Fibroblast of the aortic adventitia (primary cell): ENCODE measurements at places on chromosomes 6 and 20. TPM values are rescaled to one million over a fixed set of nuclear protein-coding genes. Genes with fewer than 3 reads are reported as not detected.

TTK gene
- 0.90 and 35.9 TPM in 2 replicates for total RNA-seq

MYBL2 gene
- total RNA-seq = 1.6 and 17.8 TPM in 2 replicates

FRS3 gene
- total RNA-seq = 1.4 and 2.7 TPM in 2 replicates

FAM162B gene
- total RNA-seq = 1.6 TPM in 1 of 2 replicates, not detected in the other

MYB gene
- total RNA-seq = 0.54 and 1.6 TPM in 2 replicates

OCSTAMP gene
- not detected in 2 replicates for total RNA-seq
